ENCODE measurements at places on chromosomes 4 and X.

- no peak for DNase-seq
Observed at GRCh38 chrX:135544338-135544948, 24.0 kb downstream of the INTS6L start.

GRCh38 chr4:156186111-156186510 is 232.4 kb upstream of the CTSO start:
- DNase-seq: no peak

GRCh38 chr4:89509708-89510281 is 202.2 kb upstream of the GPRIN3 start:
- DNase-seq: no peak

DNA sequence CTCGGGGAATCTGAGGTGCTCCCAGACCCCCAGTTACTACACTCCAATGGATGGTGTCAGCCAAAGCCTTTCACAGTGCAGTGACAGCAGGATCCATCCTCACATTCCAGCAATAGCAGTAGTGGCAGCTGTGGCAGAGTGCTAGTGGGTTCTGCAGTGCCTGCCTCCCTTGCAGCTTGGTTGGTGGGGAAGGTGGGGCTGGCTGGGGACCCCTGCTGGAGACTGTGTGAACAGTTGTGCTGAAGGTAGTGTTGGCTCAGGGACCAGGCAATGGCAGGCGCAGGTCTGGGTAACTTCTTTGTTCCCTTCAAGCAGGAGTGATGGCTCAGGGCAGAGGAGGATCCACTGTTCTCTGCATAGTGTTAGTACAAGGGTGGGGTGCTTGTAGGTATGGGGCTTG is 343.7 kb upstream of the TRAM1L1 start:
- DNase-seq: no peak

DNA sequence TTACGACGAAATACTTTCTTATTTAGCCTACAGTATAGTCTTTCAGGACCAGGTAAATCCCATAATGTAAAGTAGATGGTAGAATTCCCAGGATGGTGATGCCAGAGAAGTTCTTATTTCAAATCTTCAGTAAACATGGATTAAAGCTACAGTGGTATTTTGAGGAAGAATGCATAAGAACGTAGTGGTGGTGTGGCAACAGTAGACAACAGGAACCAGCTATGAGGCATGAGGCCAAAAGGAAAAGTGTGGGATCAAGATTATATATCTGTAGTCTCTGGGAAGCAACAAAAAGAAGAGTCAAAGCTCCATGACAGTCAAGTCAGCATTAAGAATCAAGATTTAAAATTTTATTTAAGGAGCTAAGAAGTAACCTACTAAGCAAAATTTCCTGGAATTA is 60.2 kb downstream of the METTL14 start:
- DNase-seq: no peak

All from midbrain (tissue), 1 donor.